Kidney tubule cell (primary cell): ENCODE measurements at places on chromosomes 7 and 10.

DNA sequence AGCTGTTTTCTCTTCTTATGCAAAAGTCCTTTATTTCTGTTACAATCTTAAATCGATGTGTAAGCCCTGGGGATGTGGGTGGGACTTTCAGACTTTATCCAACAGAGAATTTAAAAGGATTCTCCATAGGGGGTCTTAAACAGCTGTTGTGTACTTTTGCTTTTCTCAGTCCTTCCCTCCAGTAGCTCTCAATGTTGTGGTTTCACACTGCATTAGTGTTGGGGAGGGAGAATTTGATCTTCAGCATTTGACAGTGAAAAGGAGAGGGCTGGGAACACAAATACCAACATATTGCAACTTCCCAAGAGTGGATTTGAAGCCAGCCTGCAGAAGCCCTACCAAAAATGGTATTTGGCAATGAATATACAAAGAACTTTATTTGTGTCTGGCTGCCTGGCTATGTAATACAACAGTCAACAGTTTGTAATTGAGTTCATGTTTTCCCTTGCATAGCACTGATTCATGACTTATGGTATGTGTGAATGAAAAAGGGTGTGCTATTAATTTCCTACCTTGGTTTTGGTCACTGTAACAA, 80.1 kb upstream of the CAPZA2 start:
- peak; percentile 69 for DNase-seq

DNA sequence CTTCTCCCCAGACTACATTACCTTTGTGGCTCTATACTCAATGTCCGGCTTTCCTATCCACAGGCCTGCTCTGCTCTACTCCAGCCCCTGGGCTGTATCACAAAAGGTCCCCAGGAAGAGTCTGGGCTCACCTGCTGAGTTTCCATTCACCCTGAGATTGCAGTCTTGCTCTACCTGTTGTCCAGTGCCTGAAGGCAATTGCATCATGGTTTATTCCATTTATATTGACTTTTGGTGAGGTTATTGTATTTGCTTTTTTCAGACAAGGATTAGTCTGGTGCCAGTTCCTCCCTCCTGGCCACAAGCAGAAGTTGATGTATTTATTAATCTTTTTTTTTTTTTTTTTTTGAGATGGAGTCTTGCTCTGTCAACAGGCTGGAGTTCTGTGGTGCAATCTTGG, 273.1 kb downstream of the XPNPEP1 start:
- no peak for DNase-seq

DNA sequence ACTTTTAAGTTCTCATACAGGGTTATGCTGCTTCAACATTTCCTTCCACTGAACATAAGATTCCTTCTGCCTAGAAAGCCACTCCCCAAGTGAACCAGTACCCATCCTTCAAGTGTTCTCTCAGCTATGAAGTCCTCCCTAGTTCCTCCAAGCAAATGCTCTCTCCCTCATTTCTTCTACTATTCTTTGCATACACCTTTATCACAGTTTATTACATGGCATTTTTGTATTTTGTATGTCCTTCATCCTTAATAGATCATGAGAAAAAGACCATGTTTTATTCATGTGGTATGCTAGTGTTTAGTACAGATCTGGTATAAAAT, 1.9 kb downstream of the SYPL1 start:
- peak; percentile 36 for DNase-seq

GRCh38 chr10:97427571-97428179, 1.7 kb downstream of the PGAM1 start:
- peak; percentile 85 for DNase-seq

GRCh38 chr10:48996329-48996728, 56.7 kb upstream of the LRRC18 start:
- no peak for DNase-seq

GRCh38 chr7:149772956-149773434, 393 bp downstream of the ZNF467 start:
- DNase-seq: no peak

- DNase-seq: peak; percentile 11
These were observed 17.0 kb upstream of the INSIG1 start for GRCh38 chr7:155280446-155281397.

GRCh38 chr7:108037741-108038140, 34.8 kb upstream of the LAMB1 start:
- DNase-seq: no peak

DNA sequence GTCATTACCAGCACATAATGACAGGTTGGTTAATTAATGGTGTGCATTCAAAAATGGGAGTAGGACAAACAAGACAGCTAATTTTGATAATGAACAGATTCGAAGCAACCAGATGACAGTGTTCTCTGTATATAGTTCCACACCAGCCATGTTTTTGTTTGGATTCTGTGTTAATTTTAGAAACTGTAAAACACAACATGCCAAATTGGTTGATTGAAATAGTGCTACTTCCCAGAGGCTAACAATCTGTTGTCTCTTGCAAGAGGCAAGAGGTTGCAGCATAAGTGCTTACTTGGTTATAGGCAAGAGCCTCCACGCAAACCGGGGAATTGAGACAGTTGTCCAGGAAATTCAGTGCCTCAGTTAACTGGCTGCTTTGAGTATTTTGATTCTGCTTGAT, 170.2 kb upstream of the HABP2 start:
- no peak for DNase-seq

DNA sequence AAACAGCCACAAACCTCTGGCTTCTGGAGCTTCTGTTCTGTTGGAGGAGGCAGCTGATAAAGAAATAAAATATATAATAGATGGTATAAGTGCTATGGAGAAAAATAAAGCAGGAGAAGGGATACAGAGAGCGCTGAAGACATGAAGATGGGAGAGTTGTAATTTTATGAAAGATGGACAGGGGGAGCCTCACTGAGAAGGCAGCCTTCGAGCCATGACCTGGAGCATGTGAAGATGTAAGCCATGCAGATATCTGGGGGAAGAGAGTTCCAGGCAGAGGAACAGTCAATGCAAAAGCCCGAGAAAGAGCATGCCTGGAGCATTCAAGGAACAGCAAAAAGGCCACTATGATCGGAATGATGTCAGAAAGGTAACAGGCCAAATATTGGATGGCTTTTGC, 187.5 kb downstream of the KIAA1217 start:
- DNase-seq: no peak

GRCh38 chr10:95241533-95241932, 47.5 kb downstream of the ACSM6 start:
- DNase-seq: no peak

DNA sequence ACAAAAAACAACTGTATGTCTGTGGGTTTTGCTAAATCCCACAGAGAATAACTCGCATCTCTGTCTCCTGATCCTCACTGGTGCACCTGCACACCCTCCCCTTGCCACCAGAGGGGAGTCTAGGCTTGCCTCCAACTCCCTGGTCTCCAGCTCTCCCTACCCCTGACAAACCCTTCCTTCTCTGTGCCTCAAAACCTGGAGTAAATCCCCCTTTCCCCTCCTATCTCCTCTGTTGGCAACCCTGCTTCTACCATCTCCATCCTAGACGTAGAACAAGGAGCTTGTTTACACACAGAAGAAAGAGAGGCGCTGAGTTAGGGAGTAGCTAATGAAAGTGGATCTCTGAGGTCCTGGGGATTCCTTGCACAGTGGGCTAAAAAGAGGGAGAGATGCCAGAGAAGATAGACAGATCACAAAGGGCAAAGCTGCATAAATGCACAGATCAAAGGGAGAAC, 6.0 kb downstream of the MBLAC1 start:
- DNase-seq: peak; percentile 70

DNA sequence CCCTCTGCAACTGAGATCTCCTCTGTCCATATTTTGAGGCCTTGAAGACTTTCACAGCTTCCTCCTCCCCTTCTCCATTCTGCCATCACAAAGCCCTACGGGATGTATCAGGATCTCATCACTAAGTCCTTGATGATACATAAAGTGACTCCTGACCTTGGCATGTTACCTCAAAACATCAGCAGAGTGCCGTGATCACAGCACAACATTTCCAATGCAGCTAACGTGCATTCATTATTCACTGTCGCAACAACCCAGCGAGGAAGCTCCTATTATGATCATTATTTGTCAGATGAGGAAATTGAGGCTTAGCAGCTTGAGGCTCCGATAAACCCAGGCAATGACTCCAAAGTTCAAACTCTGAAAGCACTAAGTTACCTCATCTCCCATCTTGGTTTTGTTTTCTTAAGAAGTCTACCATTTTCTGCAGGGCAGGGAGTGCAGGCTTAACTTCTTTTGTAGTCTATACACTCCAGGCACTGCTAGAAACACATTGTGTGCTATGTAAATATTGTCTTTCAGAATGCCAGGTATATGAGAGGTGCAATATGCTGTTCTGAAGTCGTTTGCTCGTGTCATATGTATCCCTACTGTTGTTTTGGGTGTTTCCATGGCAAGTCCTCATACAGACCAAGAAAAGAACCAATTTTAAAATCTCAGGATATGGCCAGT, 80.6 kb upstream of the C1QL3 start:
- DNase-seq: no peak

DNA sequence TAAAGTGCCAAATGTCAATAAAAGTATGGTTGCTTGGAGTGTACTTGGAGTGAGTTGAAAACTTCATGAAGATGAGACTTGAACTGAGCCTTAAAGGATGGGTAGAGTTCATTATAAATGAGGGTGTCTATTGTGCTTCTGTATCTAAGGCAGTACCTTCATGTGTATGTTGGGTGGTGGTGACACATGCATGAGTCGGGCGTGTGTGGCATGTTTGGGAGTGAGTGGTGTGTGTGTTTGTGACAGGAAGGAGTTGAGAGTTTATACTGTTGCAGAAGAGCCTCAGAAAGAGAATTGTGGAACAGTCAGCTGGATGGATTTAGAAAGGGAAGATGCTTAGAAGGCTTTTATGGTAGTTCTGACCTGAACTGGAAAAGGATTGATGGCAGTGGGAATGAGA, 6.0 kb upstream of the ZRANB1 start:
- DNase-seq: peak; percentile 45

DNA sequence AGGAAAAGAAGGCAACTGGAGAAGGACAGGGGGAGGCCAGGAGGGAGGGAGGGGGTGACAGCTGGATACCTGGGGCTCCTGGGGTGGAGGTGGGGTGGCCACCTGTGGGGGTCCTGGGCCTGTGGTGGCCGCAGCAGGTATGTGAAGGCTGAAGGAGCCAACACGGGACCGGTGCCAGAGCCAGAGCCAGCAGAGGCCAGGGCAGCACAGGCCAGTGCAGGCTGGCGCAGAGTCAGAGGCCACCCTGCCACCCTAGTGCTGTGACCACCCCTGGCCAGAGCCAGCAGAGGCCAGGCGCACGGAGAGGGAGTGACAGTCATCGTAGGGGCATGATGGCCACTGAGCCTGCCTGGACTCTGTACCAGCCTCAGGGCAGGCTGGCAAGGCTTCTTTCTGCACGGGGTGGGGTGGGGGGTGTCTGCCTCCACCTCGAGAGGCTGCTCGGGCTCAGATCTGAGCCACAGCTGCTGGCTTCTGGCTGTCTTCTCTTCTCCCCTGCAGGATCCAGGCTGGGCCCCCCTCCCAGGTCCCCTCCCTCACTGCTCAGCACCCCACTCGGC, 28.8 kb downstream of the YKT6 start:
- no peak for DNase-seq

DNA sequence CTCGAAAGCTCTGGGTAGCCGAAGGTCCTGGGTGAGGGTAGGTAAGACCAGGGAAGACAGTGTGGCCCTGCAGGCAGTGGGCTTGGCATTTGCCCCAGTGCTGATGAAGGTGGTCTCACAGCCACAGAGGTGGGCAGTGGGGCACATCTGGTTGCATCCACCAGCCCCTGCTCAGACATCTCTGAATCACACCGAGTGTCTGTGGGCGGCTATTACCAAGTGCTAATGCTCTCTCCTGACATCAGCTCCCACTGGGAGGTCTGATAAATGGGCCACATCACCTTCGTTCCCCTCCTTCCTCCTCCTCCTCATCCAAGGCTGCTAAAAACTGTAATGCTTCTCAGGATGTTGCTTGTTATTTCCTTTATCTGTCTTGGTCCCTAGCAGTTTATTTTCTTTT, 330.9 kb upstream of the COBL start:
- no peak for DNase-seq

DNA sequence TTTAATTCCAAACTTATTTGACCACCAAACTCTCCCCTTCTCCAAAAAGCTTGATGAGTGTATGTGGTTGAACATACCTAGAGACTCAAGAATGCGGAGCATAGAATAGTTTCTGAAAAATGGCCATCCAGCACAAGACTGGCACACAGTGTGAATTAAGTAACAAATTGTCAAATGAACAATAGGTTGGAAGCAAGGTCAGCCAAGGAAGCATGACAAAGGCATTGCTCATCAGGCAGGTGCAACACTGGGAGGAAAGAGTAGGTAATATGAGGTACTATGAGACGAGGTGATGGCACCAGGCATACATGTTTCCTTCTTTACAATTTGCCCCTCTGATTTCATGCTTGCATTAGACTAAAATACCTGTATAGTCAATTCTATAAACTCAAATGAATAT, 73.7 kb downstream of the DKK1 start:
- DNase-seq: peak; percentile 82

- no peak for DNase-seq
These were observed 37.0 kb upstream of the MXI1 start for GRCh38 chr10:110170142-110170971.

GRCh38 chr10:86179153-86179524, 187.5 kb downstream of the GRID1 start:
- no peak for DNase-seq

DNA sequence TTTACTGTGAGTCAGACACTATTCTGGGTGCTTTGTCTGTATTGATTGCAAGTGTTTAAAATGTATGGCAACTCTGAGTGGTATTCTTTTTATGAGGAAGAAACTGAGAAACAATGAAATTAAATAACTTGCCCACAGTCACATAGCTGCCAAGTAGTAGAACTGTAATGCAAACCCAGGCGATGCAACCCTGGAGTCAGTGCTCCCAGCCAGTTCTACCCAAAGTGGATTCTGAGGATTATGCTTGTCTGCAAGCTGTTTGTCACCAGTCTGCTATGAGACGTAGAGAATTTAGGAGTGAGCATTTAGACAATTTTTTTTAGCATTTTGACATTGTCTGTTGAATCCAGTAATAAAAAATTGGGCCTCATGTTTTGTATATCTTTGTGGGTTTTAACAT, 306.0 kb upstream of the LRGUK start:
- no peak for DNase-seq

DNA sequence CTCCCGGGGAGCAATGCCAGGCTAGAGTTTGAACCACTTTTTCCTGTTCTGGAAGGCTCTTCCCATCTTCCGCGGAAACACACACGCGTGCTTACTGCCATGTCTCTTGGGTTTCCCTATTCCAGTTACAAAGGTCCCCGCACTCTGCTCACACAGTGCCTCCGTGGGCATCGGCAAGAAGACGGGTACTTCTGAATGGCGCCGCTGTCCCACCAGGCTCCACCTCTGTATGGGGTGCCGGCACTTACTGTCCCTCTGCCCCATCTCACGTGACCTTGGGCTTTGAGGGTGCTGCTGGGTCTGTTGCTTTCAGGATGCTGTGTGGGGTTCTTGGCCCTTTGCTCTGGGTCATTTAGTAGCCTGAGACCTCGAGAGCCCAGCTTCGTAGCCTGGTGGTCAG, 170.7 kb upstream of the SH2B2 start:
- DNase-seq: no peak

GRCh38 chr10:13448216-13448615, 80.6 kb downstream of the BEND7 start:
- no peak for DNase-seq

GRCh38 chr7:119270644-119271043, 1002.3 kb upstream of the KCND2 start:
- no peak for DNase-seq
